ENCODE measurements at places on chromosomes 7 and 10.

- no peak for DNase-seq
Observed at GRCh38 chr7:131110297-131111080, 217.2 kb upstream of the MKLN1 start.

DNA sequence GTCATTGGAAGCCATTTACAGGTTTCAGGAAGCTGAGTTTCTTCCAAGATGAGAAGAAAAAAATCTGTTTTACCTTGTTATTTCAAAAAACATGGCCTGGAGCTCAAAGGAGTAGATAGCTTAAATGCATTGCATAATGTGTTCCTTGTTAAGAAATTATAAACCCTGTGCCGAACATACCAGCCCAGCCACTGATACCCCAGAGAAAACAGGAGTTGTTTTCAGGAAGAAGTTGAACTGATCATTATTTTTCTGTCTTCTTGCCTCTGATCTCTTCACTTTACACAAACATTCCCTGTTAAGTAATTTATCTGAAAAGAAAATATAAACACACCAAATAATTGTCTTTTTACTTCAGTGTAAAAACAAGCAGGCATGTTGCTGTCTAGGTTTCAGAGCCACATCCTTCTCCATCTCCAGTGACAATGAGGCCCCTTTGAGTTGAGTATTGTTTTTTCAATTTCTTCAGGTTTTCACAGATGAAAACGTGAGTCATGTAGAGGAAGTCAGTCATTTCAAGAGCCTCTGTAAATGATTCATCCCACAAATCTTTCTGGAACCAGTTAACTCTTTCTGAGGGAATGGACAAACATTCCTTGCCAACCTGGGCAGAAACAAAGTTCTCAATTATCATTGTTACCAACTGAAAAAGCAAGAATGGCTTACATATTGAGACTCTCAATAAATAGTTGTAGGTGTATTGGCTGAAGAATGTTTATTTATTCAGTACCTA is 244.2 kb downstream of the IPMK start:
- no peak for DNase-seq

DNA sequence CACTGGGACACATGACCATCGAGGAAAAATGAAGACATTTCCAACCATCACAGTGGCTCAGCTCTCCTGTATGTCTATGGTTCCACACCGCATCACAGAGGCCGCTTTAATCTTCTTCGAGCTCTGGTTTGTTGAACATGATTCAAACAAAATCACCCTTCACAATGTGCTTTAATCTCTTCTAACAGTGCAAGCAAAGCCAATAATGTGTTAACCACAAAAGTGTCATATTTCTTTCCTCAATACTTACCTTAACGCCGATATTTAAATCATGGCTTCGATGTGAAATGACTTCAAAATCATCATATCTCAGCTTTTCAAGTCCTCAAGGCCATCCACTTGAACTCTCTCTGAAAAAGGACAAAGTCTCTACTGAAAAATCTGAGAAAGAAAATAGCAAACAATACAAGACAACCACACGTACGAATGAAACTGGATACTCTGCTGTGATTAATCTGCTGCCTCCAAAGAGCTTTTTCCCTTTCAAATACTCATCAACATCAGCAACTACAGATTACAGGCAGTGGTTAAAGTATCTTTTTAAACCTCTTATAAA is 23.0 kb upstream of the SVIL start:
- DNase-seq, result peak; percentile 4

- DNase-seq, result no peak
Observed at GRCh38 chr7:8536431-8536830, 103.0 kb downstream of the NXPH1 start.

GRCh38 chr7:65971021-65971420 is 11.0 kb downstream of the GUSB start:
- no peak for DNase-seq

DNA sequence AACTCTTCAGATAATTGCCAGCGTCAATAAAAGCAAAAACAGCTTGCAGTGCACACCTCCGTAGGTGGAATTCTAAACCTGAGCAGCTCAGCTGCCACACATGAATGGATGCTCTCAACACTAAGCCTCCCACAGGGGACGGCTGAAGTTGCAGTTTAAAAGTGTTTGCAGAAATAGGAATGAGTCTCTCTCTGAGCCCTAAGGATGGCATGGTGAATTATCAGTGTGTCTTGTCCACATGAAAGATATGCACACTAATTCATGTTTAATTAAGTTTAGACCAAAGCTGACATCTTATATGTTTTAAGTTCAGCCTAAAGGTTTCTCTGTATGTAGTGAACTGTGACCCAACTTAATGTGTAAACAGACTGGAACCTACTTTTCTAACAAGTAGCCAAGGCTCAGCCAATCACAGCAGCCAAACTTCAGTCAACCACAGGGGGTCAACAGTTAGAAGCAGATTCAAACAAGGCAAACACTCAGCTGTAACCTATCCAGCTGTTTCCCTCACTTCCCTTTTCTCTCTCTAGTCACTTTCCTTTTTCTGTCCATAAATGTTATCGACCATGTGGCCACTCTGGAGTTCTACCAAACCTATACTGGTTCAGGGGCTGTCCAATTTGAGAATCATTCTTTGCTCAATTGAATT is 38.1 kb downstream of the CTTNBP2 start:
- DNase-seq, result peak; percentile 2

DNA sequence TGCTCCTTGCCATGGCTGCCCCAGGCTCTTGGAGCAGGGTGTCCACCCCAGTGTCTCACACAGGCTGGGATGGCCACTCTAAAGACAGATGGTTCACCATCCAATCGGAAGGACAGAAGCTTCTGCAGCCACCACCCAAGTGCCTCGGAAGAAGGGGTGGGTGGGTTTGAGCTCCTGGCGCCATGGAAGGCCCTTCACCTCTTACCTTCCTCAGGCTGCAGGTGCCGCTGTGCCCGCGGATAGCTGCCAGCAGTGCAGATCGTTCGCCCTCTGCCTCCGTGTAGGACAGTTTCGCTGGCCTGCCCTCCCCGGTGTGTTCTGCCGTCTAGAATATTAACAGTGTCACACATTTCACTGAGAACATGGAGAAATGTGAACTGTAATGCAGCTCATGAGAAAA is 243.6 kb upstream of the GRB10 start:
- no peak for DNase-seq

DNA sequence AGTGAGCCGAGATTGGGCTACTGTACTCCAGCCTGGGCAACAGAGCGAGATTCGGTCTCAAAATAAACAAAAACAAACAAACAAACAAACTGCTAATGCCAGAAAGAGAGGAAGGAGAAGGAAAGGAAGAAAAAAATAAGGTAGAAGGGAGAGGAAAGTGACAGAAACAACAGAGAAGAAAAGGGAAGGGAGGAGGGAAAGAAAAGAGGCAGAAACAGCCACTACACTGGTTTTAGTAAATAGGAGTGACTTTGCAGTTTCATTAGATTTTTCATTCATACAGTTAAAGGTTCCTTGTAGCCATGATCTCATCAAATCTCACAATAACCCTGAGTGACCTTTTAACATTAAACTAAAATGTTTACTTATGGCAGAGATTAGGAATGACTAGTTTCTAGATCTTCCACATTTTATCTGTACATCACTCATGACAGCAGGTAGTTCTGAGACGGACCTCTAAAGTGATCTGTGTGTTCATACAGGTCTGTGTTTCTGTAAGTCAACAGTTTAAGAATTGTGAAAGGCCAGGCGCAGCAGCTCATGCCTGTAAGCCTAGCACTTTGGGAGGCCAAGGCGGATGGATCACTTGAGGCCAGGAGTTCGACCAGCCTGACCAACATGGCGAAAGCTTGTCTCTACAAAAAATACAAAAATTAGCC is 191.3 kb upstream of the KLF14 start:
- no peak for DNase-seq

DNA sequence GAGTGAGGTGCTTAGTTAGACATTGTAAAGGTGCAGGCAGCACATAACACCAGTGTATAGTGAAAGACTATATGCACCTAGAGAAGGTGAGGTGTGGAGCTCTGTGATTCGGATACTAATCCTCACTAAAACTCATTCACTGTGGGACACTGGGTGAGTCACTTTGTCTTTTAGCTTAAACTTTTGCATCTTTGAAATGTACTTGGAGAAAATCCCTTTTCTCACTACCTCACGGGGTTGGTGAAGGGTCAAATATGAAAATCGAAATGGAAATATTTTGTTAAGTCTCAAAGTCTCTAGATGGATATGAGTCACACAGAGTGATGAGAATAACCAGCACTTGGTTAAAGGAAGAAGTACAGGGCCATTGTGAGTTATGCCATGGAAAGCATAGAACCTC is 38.0 kb downstream of the MDFIC start:
- no peak for DNase-seq

DNA sequence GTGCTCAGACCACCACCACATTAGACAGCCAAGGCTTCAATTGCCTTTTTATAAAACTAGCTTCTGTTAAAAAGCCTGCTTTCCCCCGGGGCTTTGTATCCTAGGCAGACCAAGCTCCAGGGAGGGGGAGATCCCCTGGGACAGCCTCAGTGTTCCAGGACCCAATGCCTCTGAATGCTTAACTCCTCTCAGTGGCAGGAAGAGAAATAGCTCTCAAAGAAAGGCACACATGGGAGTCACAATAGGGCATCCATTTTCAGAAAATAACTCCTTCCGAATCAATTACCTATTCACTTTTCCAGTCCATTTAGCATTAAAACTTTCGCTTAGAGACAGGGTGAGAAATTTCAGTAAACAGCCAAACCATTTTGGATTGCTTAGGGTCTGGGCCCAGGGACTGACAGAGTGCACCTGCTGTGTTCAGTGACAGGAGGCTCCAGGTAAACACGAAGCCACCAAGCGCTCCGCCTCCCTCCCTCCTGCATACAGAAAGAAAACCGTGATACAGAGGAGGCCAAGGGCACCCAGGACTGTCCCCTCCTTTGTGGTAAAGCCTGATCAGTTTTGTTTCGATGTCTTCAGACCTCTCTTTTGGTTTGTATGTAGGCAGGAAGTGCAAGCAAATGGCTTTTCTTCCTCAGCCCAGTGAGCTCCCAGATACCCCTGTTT is 599.7 kb downstream of the KCNMA1 start:
- DNase-seq, result peak; percentile 81

DNA sequence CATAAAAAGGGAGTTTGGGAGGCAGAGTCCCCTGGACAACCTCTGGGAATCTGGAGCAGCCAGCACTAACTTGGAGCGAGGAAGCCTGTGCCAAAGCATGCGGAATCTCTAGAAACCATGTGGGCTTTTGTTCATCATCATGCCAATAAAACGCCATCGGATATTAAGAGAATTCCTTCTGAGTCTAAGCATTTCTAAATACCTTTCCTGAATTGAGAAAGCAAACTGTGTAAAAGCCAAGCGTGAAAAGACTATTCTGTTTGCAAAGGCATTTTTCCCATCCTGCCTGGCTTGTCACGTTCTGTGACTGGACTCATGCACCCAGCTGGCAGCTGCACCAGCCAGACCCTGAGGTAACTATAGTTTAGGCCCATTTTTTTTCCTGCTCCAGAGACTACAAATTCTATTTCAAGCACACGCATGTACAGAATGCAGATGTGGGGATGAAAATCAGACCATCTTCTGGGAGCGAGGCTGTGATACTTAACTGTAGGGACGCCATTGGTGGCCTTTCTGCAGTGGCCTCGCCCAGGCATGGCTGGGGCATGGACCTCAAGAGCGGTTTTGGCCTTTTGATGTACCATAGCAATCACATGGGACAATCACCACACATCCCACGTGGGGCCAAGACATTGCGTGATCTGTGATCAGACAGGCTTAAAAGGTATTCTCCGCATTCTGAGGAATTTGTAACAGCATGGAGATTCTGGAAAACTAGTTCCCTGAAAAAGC is 218.9 kb downstream of the KIAA1217 start:
- no peak for DNase-seq

DNA sequence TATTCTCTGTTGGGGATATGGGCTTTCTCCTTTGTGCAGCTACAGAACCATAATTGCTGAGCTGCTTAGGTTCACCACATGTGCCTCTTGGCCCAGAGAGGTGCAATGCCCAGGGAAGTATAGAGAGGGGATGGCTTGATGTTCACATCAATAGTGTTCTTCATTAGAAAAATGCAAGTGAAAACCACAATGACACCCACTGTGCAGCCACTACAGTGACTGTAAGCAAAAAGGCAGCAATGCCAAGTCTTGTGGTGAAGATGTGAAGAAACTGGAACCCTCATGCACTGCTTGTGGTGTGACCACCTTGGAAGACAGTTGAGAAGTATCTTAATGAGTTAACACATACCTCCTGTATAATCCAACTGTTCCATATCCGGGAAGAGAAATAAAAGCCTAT is 318.9 kb upstream of the ZMIZ1 start:
- DNase-seq, result no peak

GRCh38 chr10:126705951-126706565 is 35.6 kb upstream of the C10orf90 start:
- no peak for DNase-seq

DNA sequence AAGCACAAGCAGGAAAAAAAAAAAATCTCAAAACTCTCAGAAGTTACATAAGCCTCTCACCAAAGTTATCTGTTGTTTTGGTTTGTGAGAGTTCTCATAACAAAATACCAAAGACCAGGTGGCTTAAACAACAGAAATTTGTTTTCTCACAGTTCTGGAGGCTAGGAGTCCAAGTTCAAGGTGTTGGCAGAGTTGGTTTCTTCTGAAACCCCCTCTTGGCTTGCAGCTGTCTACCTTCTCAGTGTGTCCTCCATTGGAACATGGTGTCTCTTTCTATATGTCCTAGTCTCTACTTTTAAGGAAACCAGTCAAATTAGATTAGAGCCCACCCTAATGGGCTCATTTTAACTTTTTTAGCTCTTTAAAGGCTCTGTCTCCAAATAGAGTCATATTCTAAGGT is 44.9 kb downstream of the TNKS2 start:
- no peak for DNase-seq

- no peak for DNase-seq
Observed at GRCh38 chr7:54967377-54967776, 51.4 kb upstream of the EGFR start.

GRCh38 chr7:88399696-88400240 is 93.1 kb upstream of the STEAP4 start:
- no peak for DNase-seq

GRCh38 chr10:76316234-76316633 is 884.8 kb downstream of the LRMDA start:
- DNase-seq, result no peak

GRCh38 chr10:10960534-10960933 is 57.1 kb upstream of the CELF2 start:
- no peak for DNase-seq

DNA sequence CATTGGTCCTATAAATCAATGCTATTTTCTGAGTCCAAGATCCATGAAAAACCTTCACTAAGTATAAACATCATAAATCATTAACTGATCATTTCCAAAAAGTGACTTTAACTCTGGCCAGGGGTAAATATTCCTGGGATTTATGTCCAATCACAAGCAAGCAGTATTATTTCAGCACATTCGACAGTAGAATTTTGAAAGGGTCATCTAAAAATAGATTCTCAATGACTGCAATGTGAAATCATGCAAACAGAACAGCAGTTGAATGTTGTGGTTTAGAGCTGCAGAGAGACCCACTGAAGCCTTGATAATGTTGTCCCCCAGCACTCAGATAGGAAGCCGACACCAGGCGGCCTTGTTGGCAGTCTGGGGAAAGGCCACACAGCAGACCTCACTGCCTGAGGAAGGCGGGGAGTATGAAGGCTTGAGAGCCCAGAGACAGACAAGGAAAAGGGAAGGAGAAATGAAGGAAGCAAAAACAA is 38.1 kb downstream of the FAM107B start:
- peak; percentile 64 for DNase-seq
